ENCODE measurements at places on chromosomes 2 and 18. TPM values are rescaled to one million over a fixed set of nuclear protein-coding genes. Genes with fewer than 3 reads are reported as not detected.

- DNase-seq, result no peak
Measured at GRCh38 chr2:239371726-239372686, 28.8 kb downstream of the HDAC4 start.

- DNase-seq, result no peak
Measured at GRCh38 chr2:7683196-7683595, 766.0 kb downstream of the RNF144A start.

DNA sequence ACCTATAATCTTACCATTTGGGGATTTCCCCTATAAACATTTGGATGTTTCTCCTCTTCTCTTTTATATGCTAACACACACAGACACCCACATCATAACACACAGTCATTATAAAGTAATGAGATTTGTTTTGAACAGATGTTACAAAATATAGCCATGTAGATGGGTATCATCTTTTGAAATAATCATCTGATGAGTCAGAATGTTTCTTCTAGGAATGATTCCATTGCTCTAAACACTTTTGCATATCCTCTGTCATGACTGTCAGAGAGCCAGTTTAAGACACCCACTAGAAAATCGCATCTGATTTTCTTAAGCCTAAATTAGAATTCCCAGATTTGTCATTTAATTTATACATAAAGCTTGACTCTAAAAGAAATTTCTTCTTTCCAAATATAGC lies 442.6 kb downstream of the CMPK2 start:
- DNase-seq, result no peak

DNA sequence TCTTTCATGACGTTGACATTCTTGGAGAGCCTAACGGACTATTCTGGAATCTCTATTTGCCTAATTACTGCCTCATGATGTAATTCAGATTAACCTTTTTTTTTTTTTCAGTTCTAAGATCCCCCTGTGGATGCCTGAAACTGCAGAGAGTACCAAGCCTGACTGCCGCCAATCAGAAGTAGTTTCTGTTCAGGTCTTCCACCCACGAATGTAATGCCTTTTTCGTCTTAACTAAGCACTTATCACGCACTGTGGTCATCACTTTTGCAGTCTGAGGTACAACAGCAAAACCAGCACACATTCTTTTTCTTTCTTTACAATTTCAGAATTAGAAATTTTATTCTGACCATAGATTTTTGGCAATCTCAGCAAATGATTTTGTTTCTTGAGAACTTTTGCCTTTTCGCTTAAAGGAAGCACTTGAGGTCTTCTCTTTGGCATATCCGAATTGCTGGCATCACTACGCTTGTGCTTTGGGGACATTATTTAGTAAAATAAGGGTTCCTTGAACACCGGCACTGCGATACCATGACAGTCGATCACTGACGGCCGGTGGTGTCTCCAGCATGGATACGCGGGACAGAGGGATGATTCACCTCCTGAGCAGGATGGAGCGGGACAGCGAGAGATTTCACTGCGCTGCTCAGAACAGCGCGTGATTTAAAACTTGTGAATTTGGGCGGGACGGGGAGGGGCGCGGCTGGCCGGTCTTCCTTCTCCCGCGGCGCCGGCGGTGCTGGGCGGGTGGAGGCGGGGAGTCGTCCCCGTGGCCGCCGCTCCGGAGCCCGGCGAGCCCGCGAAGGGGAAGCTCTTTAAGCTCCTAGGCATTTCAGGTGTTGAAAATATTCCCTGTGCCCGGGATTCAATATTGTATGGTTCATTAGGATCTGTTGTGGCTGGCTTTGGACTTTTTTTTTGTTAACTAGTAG lies 32.0 kb upstream of the GPR55 start:
- DNase-seq, result no peak

DNA sequence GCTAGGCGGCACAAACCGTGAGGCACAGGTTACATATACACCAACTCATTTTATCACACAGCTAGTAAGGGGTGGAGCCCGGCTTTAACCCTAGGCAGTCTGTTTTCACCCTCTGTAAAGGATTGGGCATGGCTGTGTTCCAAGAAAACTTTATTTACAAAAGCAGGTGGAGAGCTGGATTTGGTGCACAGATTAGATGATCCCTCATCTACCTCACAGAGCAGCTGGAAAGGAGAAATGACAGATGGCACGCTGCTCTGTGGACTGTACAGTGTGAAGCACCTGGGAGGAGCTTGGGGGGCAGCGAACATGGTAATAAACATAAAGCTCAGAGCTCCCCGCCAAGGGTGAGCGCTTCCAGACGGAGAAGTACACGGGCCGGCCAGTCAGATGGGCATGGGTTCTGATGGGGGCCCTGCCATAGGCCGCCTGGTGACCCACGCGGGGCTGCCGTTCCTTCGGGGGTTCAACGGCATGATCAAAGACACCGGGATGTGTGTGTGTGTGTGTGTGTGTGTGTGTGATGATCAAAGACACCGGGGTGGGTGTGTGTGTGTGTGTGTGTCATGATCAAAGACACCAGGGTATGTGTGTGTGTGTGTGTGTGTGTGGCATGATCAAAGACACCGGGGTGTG lies 862 bp upstream of the TMEM177 start:
- no peak for DNase-seq

Gene CHRNG
- not detected for total RNA-seq

Gene ARHGAP25
- total RNA-seq, result 43.6 TPM

GRCh38 chr18:37299471-37300304 lies 265.9 kb downstream of the CELF4 start:
- peak; percentile 86 for DNase-seq

GRCh38 chr2:3745920-3746319 lies 42.5 kb downstream of the DCDC2C start:
- no peak for DNase-seq

Gene SPP2
- total RNA-seq, result not detected

GRCh38 chr18:31156821-31157763 lies 5.6 kb downstream of the DSC1 start:
- DNase-seq, result no peak

- no peak for DNase-seq
Measured at GRCh38 chr2:78457269-78457668, 568.2 kb upstream of the REG3G start.

Measured in hematopoietic multipotent progenitor cell (in vitro differentiated cells).